Fibroblast of skin of right quadriceps (primary cell): ENCODE measurements at places on chromosomes 2 and 18.

DNA sequence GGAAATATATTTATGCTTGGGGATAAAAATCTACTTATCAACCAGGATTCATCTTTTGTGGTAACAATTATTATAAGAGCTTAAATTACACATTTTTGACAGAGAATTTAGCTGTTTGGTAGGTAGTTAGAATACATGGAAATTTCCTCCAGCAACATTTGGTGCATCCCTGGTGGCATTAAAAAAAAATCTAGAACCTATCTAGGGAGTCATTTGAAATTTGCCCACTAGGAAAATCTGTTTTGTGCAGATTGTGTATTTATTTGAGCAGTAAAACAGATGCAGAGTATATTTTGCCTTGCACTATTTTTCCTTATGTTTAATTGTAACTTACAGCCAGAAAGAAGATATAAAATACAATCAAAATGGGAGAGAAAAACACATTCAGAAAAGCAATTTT lies 208.4 kb upstream of the LRP1B start:
- DNase-seq = no peak

DNA sequence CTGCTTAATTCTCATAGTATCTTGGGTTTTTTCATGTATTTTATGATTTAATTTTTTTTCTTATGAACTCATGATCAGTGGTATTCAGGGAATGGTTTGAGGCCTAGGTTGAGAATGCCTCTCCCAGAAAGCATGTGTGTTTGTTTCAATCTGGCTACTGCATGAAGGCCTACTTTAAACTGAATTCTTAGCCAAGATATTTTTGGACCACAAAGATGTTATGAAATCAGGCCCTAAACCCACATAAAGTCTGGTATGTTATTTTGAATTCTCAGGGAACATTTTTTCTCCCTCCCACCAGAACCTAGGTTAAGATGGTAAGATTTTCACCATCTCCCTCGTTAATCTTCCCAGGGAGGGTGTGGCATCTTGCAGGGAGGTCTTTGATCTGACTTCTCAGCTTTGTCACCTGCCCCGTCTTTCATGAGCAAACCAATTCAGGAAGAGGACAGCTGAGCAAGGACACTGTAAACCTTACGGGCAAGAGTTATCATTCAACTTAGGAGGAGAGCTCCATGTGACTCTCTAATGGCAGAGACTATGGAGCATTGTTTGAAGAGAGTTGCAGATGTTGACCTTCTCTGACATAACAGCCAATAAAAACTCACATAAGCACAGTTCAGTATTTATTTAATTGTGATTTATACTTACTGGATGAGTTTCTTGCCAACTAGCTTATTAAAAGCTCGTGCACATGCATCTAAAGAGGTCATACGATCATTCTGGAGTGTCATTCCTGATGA lies 21.3 kb upstream of the ACKR3 start:
- DNase-seq = peak; percentile 83

DNA sequence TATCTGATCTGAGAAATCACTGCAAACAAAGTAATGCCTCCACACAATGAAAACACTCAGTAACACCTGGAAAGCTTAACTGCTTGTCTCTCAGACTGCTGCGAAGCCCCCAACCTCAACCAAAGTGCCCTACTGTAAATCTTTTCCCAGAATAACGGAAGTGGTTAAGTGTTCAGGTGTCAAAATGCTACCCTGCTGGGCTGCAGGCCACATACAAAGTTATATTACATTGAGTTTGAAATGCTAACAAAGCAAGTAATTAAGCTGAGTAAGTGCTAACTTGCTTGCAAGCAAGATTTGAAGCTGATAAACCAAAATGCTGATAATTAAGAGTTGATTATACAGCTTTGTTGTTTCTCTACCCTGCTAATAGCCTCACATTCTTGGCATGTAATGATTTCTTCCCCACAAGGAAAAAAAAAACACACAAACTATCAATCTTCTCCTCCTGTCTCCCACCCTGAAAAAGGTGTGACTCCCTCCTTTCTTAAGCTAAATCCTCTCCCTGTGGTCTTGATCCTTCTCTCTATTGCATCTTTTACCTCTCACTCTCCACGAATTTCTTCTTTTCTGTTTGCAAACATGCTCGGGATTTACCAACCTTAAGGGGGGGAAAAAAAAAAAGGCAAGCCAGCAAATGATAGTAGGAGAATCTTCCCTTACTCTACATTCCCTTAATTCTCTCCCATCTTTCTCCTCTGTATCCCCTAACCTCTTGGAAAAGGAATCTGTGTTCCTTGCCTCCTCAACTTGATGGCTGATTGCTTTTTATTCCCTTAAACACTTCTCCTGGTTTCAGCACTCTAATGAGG lies 266.8 kb upstream of the SIX3 start:
- no peak for DNase-seq

DNA sequence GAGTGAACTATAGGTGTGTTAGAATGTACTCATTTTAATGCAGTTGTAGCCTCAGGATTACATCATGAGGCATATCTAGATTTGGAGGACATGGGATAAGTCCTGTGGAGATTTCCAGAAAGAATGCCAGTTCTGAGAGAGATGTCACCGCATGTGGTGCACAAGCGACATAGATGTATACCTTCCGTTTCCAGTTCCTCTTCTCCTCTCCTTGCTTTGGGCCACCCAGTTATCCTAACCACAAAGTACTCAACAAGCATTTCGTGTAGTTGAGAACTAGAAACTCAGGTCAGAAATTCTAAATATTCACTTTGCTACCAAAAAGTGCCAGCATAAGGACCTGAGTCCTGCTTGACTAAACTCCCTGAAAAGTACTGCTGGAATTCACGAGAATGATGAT lies 66.5 kb downstream of the KCTD18 start:
- DNase-seq = no peak

DNA sequence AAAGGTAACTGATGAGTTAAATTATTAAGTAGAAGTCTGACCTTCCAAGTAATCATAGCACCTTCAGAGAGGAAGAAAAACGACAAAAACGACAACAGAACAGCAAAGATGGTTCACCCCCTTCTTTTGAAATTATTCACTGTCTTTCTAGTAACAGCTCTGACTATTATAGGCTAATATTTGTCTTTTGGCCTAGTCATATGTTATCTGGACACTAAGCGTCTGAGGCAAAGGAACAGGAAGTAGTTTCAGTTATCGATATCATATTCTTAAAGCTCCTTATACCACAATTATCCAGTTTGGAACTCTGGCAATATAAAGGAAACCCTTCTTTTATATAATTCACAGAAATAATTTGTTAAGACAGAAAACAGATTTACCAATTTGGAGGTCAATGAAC lies 27.6 kb upstream of the SLC40A1 start:
- DNase-seq = no peak

DNA sequence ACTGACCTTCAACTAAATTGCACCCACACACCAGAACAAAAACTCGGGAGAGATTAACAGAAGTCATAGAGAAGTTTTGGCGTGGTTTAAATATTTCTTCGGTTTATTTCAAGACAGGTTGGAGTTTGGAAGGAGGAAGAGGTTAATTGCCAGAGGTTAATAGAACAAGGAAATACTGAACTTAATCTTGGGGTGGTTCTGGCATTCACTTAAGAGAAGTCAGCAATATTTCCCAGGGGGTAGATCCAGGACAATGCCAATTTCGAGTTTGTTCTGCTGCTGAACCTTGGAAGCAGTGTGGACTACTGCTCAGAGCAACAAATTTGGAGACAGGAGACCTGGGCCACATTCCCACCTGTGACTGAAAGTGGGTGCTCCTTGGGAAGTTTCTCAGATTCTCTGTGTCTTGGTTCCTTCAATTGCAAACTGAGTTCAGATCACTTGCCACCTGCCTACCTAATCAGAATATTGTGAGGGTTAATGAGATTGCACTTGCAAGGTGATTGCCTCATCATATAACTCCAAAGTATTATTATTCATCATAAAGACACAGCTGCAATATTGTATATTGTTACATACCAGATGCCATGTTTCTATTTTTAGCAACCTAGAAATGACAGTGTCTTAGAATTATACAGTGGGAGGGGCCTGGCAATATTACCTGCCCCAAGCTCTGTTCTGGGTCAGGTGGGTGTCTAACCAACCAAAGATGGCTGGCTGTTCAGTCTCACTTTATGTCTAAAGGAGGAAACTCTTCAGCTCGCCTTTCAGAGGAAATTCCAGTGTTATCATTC lies 217.4 kb downstream of the CDCA7 start:
- DNase-seq = no peak
